ENCODE measurements at places on chromosomes 13 and 19.
A peak's percentile ranks its signal among the peaks of the same experiment; 100 is the strongest.

DNA sequence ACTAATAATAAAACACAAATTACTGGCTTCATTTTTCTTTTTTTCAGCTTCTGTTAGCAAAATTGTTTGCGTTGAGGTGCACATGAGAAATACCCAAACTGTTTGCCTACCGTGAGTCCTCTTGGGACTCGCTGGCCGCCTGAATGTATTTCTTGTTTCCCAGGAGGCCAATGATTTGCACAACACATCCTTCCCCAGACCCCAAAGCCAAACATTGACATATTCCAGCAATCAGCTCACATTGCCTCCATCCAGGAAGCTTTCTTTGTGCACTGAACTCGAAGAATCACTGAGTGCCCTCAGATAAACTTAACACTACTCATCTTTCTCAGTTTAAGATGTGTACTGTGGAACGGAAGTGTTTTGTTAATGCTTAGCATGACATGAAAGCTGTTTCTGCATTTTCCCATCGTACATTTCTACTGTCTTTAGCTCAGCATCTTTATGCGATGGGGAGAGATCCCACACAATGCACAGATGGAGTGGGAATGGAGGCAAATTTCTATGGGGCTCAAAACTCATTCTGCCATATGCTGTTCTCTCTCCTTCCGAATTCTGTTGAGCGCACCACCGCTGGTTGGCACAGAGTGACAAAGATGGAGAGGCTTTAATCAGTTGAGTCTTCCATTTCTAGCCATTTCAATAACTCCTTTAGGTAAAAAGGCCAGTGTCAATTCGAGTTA, 399.5 kb downstream of the RFC3 start:
- no peak for DNase-seq

GRCh38 chr19:3178377-3178972, at the start of gene S1PR4:
S1PR4 (plus strand) TSS chr19:3178769; CDS start chr19:3178793, 24 bp downstream.
- DNase-seq = no peak

- DNase-seq = peak; percentile 52
These were observed 11.7 kb downstream of the PRR36 start for GRCh38 chr19:7862413-7862951.

- DNase-seq = no peak
These were observed 859.0 kb upstream of the SPRY2 start for GRCh38 chr13:81199956-81200355.

GRCh38 chr19:33110137-33110910, 21.6 kb upstream of the WDR88 start:
- no peak for DNase-seq

DNA sequence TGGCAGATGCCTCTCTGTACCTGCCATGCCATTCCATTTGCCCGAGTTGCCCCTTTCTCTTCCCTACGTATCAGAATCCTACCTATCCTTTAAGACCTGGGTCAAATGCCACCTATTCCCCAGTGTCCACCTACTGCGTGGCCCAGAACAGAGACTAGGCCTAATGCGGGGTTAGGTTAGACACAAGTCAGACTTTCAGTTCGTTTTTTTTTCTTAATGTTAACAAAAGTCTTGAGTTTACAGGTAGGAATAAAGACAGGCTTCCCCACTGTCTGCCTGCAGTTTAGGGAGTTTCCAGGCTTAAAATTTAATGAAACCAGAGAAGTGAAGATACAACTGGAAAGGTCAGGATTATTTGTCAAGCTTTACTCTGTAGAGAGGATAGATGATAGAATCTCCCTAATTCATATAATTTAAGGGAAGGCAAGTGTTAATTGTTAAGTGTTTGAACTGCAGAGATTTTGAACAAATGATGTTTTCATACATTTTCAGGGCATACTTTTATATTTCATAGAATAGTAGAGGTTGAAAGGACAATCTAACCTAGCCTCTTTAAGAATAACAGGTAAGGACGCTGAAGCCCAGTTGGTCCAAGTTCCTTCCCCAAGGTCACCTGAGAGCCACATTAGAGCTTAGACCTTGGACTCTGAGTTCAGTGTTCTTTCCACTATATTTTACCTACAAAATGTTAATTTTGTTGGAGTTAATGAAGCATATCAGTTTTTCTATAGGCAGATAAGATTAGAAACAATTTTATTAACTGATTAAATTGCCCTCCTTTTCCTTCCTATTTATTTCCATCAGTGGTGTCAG, 35.8 kb downstream of the FRY start:
- no peak for DNase-seq

- no peak for DNase-seq
These were observed 104.1 kb downstream of the NDFIP2 start for GRCh38 chr13:79585033-79585432.

DNA sequence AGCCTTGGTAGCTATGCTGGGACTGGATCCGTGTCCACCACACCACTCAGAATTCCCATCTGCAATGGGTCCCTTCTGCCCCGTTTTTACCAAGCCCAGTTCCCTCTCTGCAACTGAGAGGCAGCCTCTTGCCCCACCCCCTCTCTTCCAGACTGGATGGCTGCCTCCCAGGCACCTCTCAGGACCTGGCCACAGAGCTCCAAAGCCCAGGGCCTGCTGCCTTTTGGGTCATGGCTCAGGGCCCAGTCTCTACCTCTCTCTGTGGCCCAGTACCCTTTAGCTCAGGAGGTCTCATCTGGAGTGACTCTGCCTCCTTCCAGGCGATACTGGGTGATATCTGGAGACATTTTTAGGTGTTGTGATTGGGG, 10.3 kb upstream of the ZBTB7A start:
- no peak for DNase-seq

- DNase-seq = no peak
These were observed 77.1 kb downstream of the GNG7 start for GRCh38 chr19:2625434-2625833.

GRCh38 chr13:47869776-47870175, 131.3 kb downstream of the SUCLA2 start:
- DNase-seq = no peak

DNA sequence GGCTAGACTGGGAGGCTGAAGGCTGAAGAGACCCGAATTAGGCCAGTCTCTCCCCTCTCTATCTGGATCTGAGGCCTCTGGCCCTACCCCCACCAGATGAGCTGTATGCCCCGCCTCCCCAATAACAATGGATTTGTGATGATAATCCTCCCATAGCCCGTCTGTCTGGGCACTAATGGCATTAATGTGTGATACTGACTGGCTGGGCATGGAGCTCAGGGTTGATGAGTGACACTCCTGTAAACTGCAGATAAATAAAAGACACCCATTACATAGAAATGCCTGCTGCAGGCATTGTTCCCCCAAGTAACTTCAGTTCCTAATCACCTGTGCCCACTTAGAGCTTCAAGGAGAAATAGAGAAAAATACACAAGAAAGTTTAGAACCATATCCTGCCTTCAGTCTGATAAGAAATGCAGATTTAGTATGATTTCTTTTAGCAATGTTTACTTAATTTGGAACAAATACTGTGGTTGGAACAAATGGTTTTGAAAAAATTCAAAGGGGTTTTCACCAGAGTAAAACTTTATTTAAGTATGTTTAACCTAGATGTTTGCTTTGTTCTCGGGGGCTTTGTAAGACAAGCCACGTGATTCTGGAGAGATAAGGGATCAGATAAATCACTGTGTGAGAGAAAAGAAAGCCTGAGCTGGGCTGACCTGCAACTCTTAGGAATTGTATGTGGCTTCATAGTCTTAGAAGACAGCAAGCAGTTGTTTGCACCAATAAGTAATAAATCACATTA, 60.3 kb downstream of the TNFRSF19 start:
- DNase-seq = no peak

GRCh38 chr19:13600802-13601201, 94.5 kb upstream of the CACNA1A start:
- no peak for DNase-seq

GRCh38 chr19:37251308-37252229, 33.6 kb downstream of the ZNF383 start:
- DNase-seq = peak; percentile 74

DNA sequence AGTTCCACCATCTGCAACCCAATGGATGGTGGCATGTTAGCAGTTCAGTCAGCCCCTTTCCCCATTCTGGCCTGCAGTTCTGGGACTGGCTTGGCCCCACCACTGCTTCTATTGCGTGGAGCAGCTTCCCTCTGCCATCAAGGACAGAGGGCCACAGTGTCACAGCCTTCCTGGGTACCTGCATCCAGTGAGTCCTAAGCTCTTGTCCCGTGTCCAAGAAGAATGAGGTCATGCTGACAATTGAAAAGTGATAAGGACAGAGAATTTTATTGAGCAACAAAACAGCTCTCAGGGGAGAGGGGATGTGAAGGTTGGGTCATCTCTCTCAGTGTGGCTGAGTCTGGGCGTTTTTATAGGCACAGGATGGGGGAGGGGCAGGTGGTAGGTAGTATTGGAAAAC, 33.5 kb upstream of the SIN3B start:
- no peak for DNase-seq

- DNase-seq = peak; percentile 86
These were observed 2.6 kb upstream of the MCEMP1 start for GRCh38 chr19:7674010-7675005.

DNA sequence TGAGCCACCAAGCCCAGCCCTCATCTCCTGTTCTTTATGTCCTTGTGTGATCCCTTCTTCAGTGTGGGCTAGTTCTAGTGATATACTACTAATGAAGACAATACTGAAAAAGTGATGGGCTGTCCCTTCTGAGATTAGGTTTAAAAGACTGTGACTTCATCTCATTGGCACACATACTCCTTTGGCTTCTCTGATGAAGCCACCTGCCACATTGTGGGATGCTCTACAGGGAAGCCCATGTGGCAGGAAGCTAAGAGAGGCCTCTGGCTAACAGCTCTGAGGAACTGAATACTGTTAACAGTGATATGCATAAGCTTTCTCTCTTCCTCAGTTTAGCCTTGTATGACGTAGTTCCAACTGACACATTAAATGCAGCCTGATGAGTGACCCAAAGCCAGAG, 13.6 kb downstream of the CSNK1A1L start:
- no peak for DNase-seq

DNA sequence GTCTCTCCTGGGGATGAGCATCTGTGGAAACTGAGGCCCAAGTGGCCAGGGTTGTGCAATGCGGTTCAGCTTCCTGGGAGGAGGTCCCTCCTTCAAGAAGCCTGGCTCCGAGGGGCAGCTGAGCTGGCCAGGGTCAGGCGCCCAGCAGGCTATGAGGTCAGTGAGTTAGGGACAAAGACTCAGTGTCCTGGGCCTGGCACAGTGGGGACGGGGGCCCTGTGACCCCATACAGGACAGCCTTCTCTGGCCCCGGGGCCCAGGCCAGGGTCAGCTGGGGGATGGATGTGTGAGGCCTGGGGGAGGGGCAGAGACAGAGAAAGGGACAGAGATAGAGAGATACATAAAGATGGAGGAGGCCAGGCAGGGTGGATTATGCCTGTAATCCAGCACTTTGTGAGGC, 3.0 kb upstream of the IL12RB1 start:
- no peak for DNase-seq

DNA sequence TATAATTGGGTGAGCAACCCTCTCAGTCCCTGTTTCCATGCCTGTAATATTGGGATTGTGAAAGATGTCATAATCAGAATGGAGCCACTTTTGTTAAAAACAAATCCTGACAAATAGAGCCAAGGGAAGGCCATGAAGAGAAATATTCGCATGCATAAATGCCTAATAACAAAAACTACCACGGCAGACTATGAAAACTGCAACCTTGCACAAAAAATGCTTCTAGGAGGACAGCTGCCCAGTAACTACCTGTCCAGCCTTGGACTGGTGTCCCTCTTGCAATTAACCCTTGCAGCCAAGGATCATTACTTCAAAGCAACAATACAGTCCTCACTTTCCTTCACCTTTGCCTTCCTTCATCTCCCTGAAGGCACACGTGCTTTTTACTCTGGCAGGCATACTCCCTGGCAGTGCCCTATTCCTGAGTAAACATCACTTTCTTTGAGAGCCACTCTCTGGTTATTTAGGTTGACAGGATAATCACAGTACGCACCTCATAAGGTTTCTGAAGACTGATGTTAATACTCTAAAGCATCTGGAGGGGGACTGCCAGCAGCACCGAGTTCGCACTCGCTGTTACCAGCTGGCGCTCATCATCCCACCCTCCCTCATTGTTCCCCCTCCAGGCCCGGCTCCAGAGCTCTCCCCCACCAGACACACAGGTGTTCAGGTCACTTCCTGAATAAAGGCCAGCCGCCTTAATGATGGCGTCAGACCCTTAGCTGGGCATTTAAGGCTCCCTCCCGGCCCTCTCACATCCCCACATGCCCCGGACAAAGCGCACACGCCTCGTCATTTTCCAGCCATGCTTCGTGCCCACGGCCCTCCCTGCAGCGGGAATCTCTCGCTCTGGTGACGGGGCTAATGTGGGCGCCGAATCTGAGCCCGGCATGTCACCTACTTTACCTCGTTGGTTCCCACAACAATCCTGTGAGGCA, 57.3 kb downstream of the CDADC1 start:
- DNase-seq = no peak

- DNase-seq = no peak
These were observed 146.9 kb downstream of the KDM4B start for GRCh38 chr19:5115771-5116202.

DNA sequence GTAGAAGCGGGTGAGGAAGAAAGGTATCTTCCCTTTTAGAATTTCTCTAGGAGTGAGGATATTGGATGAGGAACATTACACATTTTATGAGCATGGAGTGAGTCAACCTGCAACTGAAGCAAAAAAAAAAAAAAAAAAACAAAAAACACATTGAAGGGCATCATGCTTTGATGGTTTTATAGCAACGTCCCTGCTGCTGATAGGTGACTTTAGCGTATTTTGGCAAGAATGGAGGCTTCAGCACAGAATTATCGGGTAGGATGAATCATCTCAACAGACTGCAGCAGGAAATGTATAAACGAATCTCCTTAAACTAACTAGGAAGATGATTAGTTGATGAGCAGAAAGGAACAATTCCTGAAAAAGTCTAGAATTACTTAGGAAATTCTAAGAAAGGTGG, 1359.6 kb upstream of the ATXN8OS start:
- no peak for DNase-seq

GRCh38 chr19:3383121-3383722, 16.8 kb downstream of the NFIC start:
- no peak for DNase-seq

GRCh38 chr13:99481366-99481765, 19.9 kb upstream of the TM9SF2 start:
- no peak for DNase-seq

DNA sequence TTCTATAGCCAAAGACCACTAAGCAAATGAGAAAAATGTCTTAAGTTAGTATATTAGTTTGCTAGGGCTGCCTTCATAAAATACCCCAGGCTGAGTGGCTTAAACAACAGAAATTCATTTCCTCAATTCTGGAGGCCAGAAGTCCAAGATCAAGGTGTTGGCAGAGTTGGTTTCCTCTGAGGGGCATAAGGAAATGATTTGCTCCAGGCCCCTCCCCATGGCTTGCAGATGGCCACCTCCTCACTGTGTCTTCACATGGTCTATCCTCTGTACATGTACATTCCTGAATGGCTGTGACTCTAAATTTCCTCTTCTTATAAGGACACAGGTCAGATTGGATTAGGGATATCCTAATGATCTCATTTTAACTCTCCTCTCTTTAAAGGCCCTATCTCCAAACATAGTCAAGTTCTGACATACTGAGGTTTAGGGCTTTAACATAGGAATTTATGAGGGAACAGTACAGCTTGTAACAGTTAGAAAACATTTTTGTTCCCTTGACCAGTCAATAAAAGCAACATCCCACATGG, 307.4 kb downstream of the DIAPH3 start:
- no peak for DNase-seq

- no peak for DNase-seq
These were observed 382.7 kb downstream of the MYO16 start for GRCh38 chr13:109012115-109012514.

- DNase-seq = peak; percentile 67
These were observed 20.7 kb downstream of the TNFSF11 start for GRCh38 chr13:42594481-42595252.

GRCh38 chr13:90455823-90456222, 891.7 kb upstream of the MIR17HG start:
- no peak for DNase-seq

- no peak for DNase-seq
These were observed 55.6 kb downstream of the SLC7A1 start for GRCh38 chr13:29539856-29540255.

All from HEK293T (cell line).